ENCODE measurements at places on chromosomes 5 and 9.

GRCh38 chr5:60674251-60675069 is 25.5 kb downstream of the DEPDC1B start:
- DNase-seq: no peak

GRCh38 chr9:114805670-114806525 is at the start of gene TNFSF15:
Gene TNFSF15, minus strand, starts transcription at chr9:114806039. Its CDS starts 27 bp downstream, at chr9:114806012.
- no peak for DNase-seq

- DNase-seq: no peak
These were observed 710.3 kb downstream of the PRELID2 start for GRCh38 chr5:145124806-145125205.

DNA sequence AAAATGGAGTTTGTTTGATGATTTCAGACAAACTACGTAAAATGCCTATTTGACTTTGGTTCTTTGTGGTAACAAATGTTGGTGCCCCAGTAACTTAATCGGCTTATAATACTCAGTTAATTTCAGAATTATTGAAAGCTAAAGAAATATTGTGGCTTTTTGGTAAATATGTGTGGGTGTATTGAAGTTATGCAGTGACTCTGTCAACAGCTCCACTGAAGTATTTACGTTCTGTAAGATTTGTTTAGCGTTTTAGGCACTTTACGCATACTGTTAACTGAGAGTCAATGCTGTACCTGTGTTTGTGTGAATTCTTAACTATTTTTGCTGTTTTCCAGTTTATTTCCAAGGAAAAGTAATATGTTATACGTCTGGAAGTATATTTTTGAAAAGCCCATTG is 2.2 kb downstream of the RAD23B start:
- DNase-seq: no peak

GRCh38 chr9:1454211-1454610 is 404.1 kb downstream of the DMRT2 start:
- DNase-seq: no peak

GRCh38 chr5:3680821-3681220 is 85.2 kb downstream of the IRX1 start:
- DNase-seq: no peak

- no peak for DNase-seq
These were observed 29.2 kb upstream of the RXRA start for GRCh38 chr9:134297083-134297410.

DNA sequence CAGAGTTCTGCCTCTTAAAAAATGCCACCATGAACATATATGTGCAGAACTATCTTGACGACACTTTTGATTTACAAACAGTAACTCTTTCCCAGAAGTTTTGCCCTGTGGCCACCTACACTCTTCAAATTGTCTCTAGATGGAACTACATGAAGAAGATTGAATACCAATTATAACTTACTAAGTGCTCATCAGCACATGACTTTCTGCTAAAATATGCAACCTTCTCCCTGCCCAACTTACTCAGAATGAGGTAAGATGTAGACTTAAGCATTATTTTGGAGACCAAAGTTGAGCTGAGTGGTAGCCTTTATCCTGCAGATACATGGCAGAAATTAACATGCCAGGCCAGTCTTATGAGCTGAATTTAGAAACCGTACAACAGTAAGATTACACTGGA is 105.4 kb downstream of the SEMA5A start:
- no peak for DNase-seq

- DNase-seq: no peak
These were observed 9.0 kb downstream of the MOCS2 start for GRCh38 chr5:53100606-53101005.

- no peak for DNase-seq
These were observed 102.4 kb downstream of the SMIM23 start for GRCh38 chr5:171888051-171888481.

DNA sequence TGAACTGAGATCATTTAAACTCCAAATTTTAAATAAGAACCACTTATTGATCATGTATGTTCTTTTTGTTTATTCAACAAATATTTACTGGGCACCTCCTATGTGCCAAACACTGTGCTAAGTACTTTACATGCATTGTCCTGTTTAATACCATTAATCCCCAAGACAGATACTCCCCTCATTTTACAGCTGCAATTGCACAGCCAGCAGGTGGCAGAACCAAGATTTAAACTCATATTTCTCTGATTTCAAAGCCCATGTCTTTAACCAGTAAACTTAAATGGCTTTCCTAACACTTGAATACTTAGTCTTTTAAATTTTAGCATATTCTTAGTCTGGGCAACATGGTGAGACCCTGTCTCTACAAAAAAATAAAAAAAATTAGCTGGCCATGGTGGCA is 43.4 kb upstream of the KIAA1958 start:
- no peak for DNase-seq

DNA sequence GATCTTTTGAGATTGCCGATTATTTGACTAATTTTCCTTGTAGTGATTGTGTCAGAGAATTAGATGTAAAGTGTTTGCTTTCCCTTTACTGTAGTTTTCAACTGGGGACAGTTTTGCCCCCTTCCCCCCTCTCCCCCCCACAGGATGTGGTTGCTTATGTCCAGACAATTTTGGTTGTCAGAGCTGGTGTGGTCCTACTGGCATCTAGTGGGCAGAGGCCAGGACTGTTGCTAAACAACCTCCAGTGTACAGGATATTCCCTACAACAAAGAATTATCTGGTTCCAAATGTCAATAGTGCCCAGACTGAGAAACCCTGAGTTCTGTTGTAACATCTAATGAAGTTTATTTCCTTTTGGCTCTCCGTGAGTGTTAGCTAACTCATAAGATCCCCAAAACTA is 20.0 kb downstream of the TMEFF1 start:
- DNase-seq: no peak

- no peak for DNase-seq
These were observed 72.3 kb upstream of the ANXA1 start for GRCh38 chr9:73079326-73079725.

GRCh38 chr5:151126199-151126645 is 31.4 kb downstream of the ANXA6 start:
- DNase-seq: no peak

DNA sequence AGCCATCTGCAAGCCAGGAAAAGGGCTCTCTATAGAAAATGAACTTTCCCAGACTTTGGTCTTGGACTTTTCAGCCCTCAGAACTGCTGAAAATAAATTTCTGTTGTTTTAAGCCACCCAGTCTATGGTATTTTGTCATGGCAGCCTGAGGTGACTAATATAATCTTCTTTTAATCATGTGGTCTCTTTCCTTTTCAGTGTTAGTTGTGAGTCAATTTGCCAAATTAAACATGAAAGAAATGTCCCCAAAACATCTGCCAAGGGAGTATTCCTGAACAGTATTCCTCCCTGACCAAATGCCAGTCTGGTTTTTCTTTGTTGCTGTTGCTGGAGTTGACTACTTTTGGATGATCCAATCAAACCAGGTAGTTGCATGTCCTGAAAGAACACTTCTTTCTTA is 4.7 kb upstream of the YTHDC2 start:
- DNase-seq: no peak

DNA sequence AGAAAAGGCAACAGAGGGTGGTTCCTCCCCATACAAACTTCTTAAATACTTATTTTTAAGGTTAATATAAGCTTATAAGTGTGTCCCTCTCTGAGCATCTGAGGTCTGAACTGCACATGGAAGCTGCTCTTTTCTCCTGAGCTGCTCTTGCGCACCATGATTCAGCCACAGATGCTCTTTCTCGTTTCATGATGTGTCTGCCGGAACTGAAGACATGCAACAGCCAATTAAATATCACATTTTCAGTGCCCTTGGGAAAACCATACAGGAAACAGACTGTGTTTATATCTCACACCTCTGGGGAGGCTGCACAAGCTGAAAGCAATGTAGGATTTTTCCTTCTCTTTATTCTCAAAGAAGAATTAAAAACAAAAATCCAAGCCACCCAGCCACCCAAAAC is 96.8 kb upstream of the NREP start:
- DNase-seq: no peak

DNA sequence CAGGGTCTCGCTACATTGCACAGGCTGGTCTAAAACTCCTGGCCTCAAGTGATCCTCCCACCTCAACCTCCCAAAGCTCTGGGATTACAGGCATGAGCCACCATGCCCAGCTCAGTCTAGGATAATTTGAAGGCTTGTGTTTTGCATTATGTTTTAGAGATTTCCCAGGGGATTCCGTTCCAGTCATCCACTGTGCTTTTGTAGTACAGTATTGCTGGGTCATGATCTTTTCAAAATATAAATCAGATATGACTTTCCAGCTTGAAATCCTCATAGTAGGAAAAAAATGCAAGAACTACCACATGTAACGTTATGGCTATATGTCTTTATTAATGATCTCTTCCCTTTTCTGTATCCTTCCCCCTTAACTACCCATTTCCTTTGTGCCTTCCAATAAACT is 338.1 kb downstream of the PRELID2 start:
- no peak for DNase-seq

GRCh38 chr5:178630475-178630930 is 3.7 kb upstream of the CLK4 start:
- DNase-seq: no peak

DNA sequence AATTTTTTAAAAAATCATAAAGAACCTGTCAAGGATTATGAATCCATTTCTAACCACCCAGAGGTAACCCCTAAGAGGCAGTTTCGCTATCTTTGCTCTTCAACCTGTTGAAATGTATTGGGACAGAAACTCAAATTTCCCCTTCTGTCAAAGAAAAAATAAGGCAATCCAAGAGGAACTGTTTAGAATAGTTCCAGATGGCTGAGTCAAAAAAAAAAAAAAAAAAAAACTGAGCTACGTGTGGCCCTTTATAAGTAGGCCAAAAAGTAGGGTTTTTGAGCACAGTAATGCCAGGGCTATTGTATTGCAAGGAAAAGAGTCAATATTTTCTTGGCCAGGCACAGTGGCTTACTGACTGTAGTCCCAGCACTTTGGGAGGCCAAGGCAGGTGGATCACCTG is 94.9 kb downstream of the RAD23B start:
- DNase-seq: no peak

DNA sequence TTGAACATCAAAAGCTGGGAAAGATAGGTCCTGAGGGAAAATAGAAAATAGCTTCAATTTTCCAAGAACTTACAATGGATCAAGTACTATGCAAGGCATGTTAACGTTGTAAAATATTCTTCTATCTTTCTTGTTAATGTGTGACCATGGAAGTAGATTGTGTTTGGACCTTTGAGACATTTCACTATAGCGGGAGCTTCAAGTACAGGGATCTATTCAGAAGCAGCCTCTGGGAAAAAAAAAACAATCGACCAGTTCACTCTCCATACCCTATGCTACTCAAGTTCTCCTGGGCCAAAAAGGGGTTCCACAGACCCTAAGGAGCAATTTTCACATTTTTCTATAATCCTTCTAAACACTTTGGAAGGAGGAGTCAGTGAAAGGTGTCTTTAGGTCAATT is 54.1 kb upstream of the ATP10B start:
- no peak for DNase-seq

GRCh38 chr9:101626295-101626694 is 31.5 kb upstream of the PPP3R2 start:
- no peak for DNase-seq

- no peak for DNase-seq
These were observed 201.2 kb downstream of the ADAMTS12 start for GRCh38 chr5:33690374-33691135.

DNA sequence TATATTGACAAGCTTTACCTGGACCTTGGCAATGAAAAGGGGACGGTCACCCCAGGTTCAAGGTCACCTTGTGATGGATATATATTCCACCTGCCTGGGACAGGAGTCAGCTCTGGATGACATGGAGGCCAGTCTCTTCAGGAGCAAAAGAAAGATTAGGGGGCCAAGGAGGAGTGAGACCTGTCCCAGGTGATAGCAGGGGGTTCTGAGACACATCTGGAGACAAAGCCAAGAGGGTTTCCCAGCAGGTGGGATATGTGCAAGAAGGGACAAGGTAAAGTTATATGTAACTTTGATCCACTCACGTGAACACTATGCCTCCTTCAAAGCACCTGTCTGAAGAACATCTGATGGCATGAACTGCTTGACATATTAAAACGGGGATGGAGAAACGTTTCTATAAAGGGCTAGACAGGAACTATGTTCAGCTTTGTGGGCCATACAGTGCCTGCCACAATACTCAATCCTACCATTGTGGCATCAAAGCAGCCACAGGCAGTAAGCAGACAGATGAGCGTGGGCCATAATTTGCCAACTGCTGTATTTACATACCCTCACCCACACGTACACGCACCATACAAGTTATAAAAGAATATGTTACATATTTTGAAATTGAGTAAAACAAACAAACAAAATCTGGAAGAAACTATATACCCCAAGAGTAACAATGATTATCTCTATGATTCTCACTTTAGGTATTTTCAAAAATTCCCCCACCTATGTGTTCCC is 62.9 kb upstream of the ZNF622 start:
- no peak for DNase-seq

DNA sequence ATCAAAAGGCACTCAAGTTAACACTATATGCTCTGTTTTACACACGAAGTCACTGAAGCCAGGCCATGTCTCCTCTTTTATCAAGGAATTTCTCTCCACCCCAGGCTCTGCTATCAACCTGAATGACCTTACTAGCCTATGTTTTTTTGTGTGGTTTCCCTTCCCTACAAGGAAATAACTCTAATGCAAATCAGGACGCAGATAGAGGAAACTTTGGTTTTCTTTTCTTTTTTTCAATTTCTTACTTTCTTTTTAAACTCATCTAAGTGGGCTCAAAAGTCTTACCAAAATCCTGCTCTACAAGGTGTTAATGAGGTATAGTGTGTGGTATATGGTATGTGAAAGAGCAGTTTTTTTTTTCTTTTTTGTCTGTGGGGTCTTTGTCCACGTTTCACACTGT is 5.5 kb upstream of the SLC46A2 start:
- no peak for DNase-seq

- no peak for DNase-seq
These were observed 122.8 kb downstream of the TMEM161B start for GRCh38 chr5:88145611-88146467.

DNA sequence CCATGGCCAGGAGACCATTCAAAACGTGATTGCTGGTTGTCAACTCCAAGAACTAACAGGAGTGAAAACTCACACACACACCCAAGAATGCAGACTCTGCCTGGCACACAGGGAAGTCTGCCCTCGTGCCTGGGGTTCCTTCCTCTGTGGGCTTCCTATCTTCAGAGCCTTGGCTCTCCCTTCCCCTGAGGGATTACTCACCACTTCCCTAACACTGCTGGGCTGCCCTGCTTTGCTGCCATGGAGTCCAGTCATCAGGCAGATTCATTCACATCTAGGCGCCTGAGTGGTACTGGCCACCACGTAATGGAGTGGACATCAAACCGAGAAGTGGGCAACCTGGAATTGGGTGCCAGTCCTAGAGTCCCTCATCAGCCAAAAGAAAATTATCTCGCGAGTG is 76.4 kb upstream of the PRSS3 start:
- no peak for DNase-seq

GRCh38 chr5:15753752-15754151 is 253.8 kb downstream of the FBXL7 start:
- DNase-seq: no peak
